NCI-H1694 (cell line): ENCODE measurements at places on chromosomes 4 and X.

GRCh38 chr4:106868381-106869035, 167.6 kb downstream of the DKK2 start:
- no peak for DNase-seq

DNA sequence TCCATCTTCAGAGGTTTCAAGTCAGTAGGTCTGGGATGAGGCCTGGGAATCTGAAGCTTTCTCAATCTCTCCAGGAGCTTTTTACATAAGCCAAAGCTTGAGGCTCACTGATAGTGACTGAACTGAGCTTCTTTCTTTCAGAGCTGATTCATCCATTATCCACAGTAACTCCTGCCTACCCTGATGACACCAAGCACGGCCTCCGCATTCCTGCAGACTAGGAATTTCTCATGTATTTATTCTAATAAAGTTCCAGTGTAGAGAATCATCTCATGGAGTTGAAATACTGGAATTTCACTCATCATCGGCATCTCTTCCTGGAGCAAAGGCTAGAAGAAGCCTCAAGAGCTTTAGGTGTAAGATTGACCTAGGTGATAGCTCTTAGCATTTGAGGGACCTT, 12.1 kb upstream of the DCTD start:
- DNase-seq = no peak

DNA sequence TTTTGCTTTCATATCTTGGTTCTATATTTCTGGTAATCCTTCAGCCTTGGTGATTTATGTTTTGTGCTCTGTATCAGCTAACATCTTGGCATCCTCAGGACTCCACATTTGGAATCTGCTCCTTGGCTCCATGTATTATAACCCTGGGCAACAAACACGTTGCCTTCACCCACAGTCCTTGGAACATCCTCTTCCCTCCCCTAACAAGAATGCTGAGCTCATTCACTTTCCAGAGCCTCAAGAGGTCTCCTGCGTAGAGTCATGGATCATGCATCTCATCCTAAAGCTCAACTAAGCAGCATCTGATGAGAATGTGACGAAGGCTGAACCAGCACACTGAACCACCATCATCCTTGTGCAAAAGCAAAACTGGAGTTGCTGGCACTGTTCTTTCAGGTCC, 60.5 kb upstream of the C1GALT1C1 start:
- DNase-seq = no peak

- DNase-seq = no peak
Observed at GRCh38 chr4:154421618-154422017, 70.0 kb downstream of the DCHS2 start.

GRCh38 chrX:138057883-138058282, 492.0 kb downstream of the ZIC3 start:
- DNase-seq = no peak

DNA sequence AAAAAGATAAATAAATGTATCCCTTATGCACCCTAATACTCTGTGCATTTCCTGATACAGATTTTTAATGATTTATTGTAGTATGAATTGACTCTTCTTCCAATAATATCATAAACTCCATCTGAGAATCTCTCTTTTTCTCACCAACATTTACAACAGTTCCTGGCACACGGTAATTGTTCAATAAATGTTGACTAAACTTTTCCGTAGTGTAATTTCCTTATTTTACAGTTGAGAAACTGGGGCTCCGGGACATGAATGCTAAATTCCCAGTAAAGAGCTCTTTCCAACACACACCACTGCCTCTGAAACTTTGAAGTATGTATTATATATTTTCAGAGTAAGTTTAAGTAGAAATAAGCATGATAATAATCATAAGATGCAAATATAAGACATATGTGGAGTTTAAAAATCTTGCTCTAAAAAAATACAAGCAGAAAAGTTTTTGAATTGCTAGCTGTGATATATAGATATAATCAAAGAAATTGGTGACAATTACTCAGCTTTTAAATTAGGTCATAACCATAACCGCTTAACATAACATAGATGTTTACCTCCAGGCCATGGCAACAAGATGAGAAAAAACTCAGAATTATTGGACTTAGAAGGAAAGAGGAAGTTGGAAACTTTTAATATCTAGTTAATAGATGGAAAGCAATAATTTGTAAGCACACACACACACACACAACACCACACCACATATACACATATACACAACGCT, 28.2 kb upstream of the ANTXR2 start:
- DNase-seq = no peak

GRCh38 chr4:163161536-163162205, 5.0 kb downstream of the NAF1 start:
- DNase-seq = no peak

DNA sequence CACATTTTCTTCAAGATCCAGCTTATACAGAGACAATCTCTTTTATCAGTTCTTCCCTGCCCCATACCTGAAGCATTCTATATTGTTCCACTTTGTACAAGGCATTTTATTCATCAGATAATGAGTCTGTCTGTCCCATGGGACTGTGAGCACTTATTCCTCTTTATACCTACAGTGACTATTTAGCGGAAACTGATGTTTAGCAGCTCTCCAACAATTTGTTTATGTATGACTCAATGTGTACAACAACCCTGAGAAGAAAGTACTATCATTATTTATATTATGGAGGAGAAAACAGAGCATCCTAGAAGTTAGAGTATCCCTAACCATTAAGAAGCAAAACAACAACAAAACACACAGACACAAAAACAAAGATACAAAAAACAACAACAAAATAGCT, 306.5 kb downstream of the PRDM5 start:
- no peak for DNase-seq

- no peak for DNase-seq
Observed at GRCh38 chrX:70508296-70508911, 63.8 kb downstream of the DLG3 start.

- DNase-seq = no peak
Observed at GRCh38 chr4:69649629-69650028, 3.4 kb downstream of the UGT2A1 start.

DNA sequence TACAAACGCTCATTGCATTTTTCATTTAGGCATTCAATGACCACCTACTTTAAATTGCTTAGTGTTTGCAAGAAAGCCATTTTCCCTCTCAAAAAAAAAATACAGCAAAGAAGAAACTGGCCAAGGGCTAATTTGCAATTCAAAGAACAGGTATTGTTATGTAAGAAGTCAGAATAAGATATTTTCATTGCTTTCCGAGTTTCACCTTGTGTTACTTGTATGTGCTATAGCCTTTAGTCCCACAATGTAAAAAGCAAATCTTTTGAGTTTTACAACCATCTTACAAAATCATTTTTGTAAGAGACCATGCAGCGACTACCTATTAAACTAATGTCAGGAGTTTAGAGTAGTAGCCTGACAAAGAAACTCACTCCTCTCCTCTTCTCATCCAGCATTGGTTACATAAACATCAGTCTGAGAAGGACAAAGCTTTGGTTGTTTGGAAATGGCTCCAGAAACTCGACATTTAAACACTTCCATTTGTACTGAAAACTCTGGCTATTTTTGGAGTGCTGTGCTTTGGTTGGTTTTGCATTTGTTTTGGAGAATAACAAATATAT, 15.3 kb downstream of the TENM3 start:
- no peak for DNase-seq

- DNase-seq = peak; percentile 5
Observed at GRCh38 chrX:154486396-154487207, at the start of gene UBL4A. UBL4A (minus strand) TSS chrX:154486615; CDS start chrX:154486584, 31 bp downstream.
